Endothelial cell (in vitro differentiated cells): ENCODE measurements at places on chromosomes 3 and 15.

- no peak for DNase-seq
These were observed 83.8 kb downstream of the MBNL1 start for GRCh38 chr3:152352554-152352953.

DNA sequence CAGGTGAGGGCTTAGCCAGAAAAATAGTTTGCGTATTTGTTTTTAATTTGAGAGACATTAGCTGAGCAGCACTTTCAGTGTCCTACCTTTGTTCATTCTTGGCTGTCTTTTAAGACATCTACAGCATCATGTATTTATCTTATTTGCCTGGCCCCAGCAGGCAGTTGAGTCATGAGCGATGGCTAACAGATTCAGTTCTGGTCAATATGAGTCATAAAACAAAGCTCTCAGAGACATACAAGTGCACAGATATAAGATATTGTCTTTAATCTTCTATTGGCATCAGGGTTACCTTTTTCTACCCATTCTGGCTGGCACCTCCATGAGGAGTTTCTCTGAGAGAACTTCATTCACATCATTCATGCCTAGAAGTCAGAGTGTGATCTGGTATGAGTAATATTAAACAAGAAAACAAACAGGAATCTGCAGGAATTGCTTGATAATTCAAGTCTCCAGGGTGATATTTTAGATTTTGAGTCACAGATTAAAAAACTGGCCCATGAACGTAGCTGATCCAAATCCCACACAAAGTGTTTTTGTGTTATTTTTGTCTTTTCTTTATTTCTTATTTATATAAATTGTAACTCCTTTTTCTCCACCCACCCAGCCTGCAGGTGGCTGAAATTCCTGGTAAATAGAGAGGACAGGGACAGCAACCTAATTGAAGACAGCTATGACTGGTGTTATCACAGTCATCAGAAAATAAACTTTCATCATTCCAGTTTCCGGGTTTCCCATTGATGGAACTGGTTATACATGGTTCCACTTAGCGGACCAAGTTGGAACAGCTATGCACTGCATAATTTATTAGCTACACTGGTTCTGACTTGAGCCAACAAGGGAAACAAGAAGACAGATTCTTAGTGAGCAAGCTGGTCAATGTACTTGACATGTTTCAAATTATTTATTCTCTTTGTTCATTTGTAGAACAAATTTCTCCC is 47.3 kb downstream of the PLSCR2 start:
- no peak for DNase-seq

DNA sequence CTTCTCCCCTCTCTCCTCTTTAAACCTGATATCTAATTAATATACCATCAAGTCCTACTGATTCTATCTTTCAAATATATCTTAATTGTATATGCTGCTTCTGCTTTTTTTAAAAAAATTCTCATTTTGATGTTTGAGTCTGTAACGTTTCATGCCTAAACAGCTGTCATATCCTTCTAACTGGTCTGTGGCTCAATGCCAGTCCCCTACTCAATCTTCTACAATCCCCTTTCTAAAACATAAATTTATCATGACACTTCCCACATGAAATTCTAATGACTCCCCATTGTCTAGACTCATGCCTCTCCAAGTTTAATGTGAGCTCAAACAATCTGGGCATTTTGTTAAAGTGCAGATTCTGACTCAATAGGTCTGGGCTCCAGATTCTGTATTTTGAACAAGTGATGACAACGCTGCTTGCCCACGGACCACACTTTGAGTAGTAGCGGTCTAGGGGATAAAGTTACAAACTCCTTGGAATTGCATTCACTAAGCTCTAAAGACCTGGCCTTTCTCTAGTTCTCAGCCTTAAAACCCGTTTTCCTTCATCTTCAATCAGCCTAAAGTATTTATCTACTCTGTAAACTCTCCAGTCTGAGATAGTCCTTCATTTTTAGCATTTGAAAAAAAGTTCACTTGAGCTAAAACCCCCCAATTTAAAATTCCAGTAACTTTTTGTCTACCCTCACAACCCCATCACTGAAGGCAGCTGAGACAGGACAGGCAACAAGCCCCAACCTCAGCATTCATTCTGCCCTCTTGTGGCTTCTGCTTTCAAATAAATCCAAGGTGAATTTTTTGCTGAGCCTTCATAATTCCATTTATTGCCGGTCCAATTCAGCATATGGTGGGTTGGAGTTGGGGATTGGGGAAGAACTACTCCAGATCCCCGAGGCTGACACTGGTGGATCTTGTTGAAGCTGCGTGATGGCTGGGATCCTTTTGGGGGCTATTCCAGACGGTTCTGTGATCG is 88.1 kb upstream of the THRB start:
- no peak for DNase-seq

GRCh38 chr3:53073553-53074365 is 27.9 kb upstream of the SFMBT1 start:
- DNase-seq: no peak

GRCh38 chr3:59391131-59391530 is 341.3 kb upstream of the CFAP20DC start:
- no peak for DNase-seq

GRCh38 chr3:83500931-83501330 is 1457.9 kb upstream of the CADM2 start:
- no peak for DNase-seq

DNA sequence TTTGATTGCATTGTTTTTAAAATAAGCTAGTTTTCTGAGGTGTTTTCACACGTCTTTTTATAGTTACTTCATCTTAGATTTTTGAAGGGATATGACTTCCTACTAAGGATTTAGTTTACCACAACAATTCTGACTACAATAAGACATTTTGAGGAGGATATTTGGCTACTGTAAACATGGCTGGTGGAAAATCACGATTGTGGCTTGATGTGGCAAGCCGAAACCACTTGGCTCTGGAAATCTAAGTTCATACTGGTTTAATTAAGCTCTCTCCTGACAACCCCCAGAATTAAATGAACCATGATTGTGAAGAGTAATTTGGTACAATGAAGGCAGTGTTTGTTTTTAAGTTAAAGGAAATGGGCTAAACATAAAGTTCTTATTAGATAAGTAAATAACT is 30.8 kb downstream of the ST3GAL6 start:
- no peak for DNase-seq

- DNase-seq: no peak
These were observed 119.9 kb upstream of the STT3B start for GRCh38 chr3:31412832-31413231.

DNA sequence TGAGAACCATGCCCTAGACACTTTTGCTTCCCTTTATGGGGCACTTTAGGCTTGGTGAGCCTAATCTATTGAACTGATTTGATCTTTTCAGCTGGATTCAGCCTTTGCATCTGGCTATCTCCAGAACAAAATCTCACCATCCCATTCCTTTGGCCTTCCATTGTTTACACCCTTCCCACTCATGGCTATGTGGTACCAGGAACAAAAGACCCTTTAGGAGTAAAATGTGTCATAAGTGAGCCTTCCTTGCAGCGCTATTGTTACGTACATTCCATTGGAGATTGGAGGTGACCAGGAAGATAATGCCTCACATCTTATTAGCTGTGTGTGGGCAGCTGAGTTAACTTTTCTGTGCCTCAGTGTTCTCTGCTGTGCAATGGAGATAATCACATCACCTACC is 188.4 kb downstream of the SATB1 start:
- no peak for DNase-seq

- DNase-seq: no peak
These were observed 37.3 kb upstream of the CDV3 start for GRCh38 chr3:133535971-133536881.

DNA sequence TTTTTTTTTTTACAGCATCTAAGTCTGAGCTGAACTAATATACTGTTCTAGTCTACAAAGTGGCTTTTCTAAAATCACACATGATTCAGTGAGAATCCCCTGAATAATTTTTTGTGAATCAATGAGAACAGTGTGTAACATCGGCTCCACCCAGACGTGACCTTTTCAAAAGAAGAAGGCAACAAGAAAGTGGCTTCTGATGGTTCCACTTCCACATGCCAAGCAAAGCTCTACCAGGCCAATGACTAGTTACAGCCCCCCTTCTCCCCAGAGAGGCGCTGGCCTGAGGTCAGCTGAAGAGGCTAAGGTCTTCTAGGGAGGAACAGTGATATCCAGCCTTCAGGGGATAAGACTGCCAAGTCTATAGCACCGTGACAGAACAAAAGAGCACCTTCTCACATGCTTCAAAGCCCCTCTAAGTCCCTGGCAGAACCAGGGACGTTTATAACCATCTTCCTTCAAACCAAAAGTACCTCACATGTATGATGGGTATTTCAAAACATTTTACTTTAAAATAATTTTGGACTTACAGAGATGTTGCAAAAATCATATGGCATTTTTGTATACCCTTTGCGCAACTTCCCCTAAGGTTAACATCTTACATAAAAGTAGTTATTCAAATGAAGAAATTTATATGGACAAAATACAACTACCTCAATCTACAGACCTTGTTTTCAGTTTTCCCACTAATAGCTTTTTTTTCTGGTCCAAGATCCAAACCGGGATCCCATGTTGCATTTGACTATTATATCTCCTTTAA is 177.9 kb downstream of the OSBPL10 start:
- no peak for DNase-seq

DNA sequence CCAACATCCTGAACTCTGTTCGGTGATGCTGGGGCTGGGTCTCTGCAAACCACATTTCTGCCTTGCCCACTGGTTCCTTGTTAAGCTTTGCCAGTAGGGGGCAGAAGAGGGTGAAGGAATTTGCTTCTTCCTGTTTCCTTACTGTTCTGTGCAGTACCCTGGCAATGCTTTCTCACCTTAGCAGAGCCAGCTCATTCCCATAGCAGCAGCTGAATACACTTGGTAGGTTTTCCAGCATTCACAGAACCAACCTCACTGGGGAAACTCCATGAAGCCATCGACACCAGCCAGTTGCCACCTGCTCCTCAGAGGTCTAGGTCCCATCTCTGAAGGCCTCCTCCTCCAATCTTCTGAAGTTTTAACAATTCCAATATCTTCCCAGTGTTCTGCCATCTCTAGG is 308.4 kb downstream of the PDCD6IP start:
- DNase-seq: peak; percentile 70

- DNase-seq: no peak
These were observed 39.6 kb downstream of the C3orf38 start for GRCh38 chr3:88189361-88189810.

- no peak for DNase-seq
These were observed 113.8 kb downstream of the ADAMTSL3 start for GRCh38 chr15:83767741-83768140.

DNA sequence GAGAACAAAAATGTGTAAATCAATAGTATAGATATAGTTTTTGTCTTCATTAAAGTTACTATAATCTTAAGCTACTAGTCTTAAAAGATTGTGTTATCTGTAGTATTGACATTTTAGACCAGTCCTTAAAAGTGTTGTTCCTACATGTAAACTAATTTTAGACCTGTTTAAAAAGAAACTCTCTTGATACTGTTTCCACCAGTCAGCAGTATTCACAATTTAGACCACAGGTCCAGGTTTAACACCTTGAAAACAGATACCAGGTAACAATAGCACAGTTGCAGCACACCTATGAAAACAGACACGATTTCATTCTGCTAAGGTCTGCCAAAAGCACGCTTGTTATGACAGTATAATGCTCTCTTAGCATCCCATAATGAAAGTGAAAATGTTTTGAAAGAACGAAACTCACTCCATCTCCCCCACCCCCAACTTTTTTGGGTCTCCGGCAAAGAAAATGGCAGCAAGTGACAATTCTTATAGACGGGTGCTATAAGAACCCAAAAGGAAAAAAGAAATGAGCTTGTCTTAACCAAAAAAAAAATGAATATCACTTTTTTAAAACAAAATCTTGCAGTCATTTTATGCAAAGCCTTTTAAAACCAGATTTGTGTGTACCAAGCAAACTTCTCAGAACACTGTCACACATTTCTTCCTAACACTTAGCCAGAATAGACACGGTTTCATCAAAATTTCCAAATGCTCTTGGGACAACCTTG is 1.6 kb downstream of the EIF4E3 start:
- no peak for DNase-seq

- DNase-seq: no peak
These were observed 23.6 kb downstream of the TLNRD1 start for GRCh38 chr15:81024265-81024872.

DNA sequence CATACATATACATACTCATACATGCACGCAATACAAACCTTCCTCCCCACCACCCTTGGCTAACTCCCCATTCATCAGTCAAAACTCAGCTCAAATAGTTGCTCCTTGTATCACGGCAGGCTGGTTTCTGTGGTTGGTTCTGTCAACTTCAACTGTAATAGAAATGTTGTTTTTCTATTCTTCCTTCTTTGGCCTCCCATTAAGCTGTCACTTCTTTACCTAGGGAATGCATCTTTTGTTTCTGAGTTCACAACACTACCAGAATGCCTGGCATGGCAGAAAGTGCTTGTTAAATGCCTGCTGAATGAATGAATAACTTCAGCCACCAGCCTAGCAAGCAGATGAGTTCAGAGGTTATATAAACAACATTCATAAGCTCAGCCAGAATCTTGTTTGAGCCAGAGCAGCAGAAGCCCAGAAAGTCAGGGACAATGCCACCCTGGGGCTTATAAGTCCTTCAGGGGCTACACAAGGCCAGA is 63.1 kb downstream of the B3GALNT1 start:
- no peak for DNase-seq

DNA sequence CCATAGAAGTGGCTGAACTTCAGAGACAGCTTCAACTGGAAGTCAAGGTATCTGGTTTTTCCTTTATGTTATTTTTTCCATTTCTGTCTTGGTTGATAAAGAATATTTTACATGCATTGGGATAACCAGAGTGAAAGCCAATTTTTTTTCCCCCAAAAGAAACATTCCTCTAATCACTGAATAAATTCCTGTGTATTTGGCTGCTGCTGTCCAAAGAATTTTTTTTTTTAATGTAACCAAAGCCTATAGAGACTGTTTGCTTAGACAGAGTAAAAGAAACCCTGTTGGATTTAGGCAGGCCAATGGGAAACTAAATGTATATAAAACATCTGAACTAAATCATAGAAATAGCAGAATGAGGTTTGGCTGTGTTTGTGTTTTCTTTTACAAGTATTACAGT is 75.2 kb downstream of the CGNL1 start:
- DNase-seq: no peak

DNA sequence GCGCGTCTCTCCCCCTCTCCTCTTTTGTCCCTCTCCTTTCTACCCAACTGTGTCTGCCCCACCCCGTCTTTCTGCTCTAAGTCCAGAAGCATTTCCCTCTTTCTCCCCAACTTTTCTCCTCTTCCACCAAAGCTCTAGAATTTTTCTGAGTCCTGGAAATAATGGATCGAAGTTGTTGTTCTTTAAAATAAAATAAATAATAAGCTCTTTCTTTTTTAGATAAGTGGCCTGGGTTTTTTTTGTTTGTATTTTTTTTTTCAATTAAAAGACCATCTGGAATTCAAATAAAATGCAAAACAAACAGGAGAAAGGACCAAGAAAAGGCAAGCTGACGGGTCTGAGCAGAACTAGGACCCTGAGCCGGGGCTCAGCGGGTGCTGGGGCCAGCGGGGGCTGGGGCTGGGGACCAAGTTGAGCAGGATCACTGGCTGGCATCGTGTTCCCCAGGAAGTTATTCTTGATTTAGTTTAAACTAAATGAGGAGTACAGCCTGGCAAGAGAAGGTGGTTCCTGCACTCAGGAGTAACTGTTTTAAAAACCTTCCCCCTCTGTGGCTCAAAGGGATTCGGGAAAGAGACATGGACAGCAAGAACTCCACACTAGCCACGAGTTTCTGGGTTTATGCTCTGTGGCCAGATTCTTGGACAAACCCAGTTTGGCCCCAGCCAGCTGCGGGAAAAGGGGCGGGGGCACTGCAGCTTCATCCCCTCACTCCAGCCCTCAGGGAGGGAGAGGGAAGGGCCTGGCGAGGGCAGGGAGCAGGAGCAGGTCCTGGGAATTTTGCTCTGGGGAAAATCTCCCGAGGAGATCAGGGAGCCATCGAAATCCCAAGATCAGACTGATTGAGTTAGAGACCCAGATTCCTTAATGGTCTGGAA is 8.4 kb downstream of the GATA2 start:
- no peak for DNase-seq
